ENCODE measurements at places on chromosomes 12 and 14. TPM values are rescaled to one million over a fixed set of nuclear protein-coding genes. Genes with fewer than 3 reads are reported as not detected.

TMEM52B gene
- not detected for total RNA-seq

FAM186B gene
- 0.70 TPM for total RNA-seq

KRT78 gene
- total RNA-seq: not detected

CCDC175 gene
- not detected for total RNA-seq

TRPV4 gene
- not detected for total RNA-seq

ANO4 gene
- total RNA-seq: not detected

KRT85 gene
- not detected for total RNA-seq

SIRT4 gene
- 4.8 TPM for total RNA-seq

NR1H4 gene
- total RNA-seq: not detected

GEMIN2 gene
- 13.4 TPM for total RNA-seq

LYZ gene
- total RNA-seq: 8.5 TPM

PIWIL1 gene
- total RNA-seq: not detected

LHX5 gene
- not detected for total RNA-seq

RAB15 gene
- total RNA-seq: 0.17 TPM

ZFYVE21 gene
- 18.6 TPM for total RNA-seq

RTL1 gene
- not detected for total RNA-seq

RHOJ gene
- not detected for total RNA-seq

GDF3 gene
- total RNA-seq: not detected

BDKRB2 gene
- not detected for total RNA-seq

CFL2 gene
- 25.2 TPM for total RNA-seq

SVOP gene
- total RNA-seq: not detected

HCAR2 gene
- not detected for total RNA-seq

KITLG gene
- not detected for total RNA-seq

GLT8D2 gene
- total RNA-seq: not detected

APOF gene
- total RNA-seq: not detected

PLCZ1 gene
- total RNA-seq: not detected

SERPINA10 gene
- total RNA-seq: not detected

KMT2D gene
- total RNA-seq: 199 TPM

SERPINA4 gene
- not detected for total RNA-seq

METTL1 gene
- 8.5 TPM for total RNA-seq

ETV6 gene
- 131 TPM for total RNA-seq

ARG2 gene
- total RNA-seq: 2.0 TPM

PGAM5 gene
- 29.9 TPM for total RNA-seq

PPP2R5C gene
- total RNA-seq: 330 TPM

PRICKLE1 gene
- total RNA-seq: 21.6 TPM

RIPK3 gene
- total RNA-seq: 77.6 TPM

ARMH4 gene
- total RNA-seq: not detected

PLEK2 gene
- not detected for total RNA-seq

INHBC gene
- 0.17 TPM for total RNA-seq

AQP2 gene
- total RNA-seq: not detected

SNW1 gene
- total RNA-seq: 99.3 TPM

OR6C4 gene
- not detected for total RNA-seq

MFAP5 gene
- not detected for total RNA-seq

DMAC2L gene
- 31.9 TPM for total RNA-seq

SLC39A2 gene
- 0.25 TPM for total RNA-seq

CD27 gene
- total RNA-seq: 116 TPM

CFAP251 gene
- 1.6 TPM for total RNA-seq

HAL gene
- total RNA-seq: 5.9 TPM

CABP1 gene
- not detected for total RNA-seq

RFX4 gene
- total RNA-seq: not detected

PSMD9 gene
- 38.2 TPM for total RNA-seq

GALNT6 gene
- total RNA-seq: 8.5 TPM

OR10P1 gene
- total RNA-seq: not detected

PLBD1 gene
- total RNA-seq: 0.87 TPM

DPPA3 gene
- not detected for total RNA-seq

HIGD1C gene
- not detected for total RNA-seq

GPR84 gene
- total RNA-seq: not detected
